ENCODE measurements at places on chromosomes 5 and 9. TPM values are rescaled to one million over a fixed set of nuclear protein-coding genes. Genes with fewer than 3 reads are reported as not detected.

The PTCH1 gene
- total RNA-seq: 10.4 TPM

The PCDHGA2 gene
- 6.0 TPM for total RNA-seq

The NR4A3 gene
- 4.1 TPM for total RNA-seq

The OTP gene
- not detected for total RNA-seq

The PRRT1B gene
- not detected for total RNA-seq

The PCDHB7 gene
- 0.77 TPM for total RNA-seq

The ARHGEF37 gene
- total RNA-seq: 32.8 TPM

The IL3 gene
- total RNA-seq: not detected

The SIT1 gene
- total RNA-seq: 0.32 TPM

The PRR16 gene
- total RNA-seq: 12.9 TPM

The GM2A gene
- 32.1 TPM for total RNA-seq

The SURF4 gene
- 66.5 TPM for total RNA-seq

The ANKDD1B gene
- total RNA-seq: 0.25 TPM

The JAKMIP2 gene
- total RNA-seq: 0.50 TPM

The OMD gene
- 4.4 TPM for total RNA-seq

The S100Z gene
- total RNA-seq: 0.20 TPM

The SLC6A18 gene
- total RNA-seq: not detected

The LCN12 gene
- total RNA-seq: 3.6 TPM

The ARL15 gene
- 20.5 TPM for total RNA-seq
